HTR-8/SVneo (cell line): ENCODE measurements at places on chromosomes 5 and 9.
A peak's percentile ranks its signal among the peaks of the same experiment; 100 is the strongest.

- DNase-seq, result peak; percentile 66
These were observed 35.2 kb upstream of the GLDC start for GRCh38 chr9:6680797-6681146.

DNA sequence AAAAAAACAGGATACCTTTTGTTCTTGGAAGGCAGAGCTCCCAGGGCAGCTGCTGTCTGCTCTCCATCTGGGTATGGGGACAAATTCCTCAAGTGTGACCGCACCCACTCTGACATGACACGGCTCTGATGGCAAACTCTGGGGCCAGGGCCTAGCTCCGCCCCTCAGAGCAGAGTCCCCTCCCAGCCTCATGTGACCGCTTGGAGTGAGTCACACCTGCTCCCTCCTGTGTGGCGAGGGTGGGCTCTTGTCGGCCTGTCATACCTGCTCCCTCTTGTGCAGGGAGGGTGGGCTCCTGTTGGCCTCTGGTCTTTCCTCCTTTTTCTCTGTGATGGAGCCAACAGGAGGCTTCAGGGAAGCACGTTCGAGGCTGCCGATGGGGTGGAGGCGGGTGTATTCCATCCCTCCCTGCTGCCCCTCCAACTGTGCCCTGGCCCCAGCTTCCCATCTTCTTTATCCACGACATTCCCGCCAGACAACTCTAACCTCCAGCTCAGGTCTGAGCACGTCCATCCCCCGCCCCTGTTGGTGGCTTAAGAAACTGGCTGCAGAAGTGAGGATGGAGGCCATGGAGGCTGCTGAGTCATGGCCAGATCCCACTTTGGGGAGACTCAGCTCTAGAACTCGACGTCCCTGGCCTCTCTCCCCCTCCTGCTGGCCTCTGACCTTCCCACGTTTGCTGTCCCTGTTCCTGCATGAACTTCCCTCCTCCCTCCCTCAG lies 65.3 kb downstream of the OLFM1 start:
- no peak for DNase-seq

- DNase-seq, result peak; percentile 24
These were observed 22.6 kb downstream of the DBH start for GRCh38 chr9:133658442-133659431.

DNA sequence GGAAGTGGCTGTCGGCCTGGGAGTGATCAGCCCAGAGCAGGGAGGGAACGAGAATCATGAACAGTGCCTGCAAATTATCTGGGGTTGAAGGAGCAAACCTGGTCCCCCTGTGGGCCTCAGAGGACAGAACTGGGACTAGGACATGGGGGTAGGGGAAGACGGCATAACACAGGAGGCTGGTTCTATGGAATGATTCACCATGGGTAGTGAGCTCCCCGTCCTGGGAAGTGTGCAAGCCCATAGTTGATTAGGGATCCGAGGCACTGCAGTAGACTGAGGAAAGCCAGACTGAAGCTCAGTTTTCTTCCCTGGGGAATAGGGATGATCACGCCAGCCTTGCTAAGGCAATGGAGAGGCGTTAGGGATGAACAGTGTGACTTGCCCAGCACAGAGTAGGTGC lies 5.6 kb downstream of the ADGRD2 start:
- no peak for DNase-seq

DNA sequence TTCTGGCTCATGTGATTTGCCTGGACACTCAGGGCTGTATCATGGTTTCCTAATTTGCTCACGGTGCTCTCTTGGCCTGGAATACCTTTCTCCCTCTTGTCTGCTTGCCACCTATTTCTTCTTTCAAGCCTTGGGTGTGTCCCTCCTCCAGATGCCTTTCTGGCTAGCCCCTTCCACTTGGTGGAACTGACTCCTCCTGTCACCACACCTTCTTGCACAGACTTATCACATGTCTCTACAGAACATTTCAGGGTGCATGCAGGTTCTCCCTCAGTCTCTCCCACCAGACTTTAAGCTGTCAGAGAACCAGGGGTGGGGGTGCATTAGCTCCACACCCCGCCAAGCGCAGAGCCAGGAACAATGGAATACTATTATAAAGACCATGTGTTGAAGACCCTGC lies 1.9 kb downstream of the TBC1D2 start:
- DNase-seq, result no peak

DNA sequence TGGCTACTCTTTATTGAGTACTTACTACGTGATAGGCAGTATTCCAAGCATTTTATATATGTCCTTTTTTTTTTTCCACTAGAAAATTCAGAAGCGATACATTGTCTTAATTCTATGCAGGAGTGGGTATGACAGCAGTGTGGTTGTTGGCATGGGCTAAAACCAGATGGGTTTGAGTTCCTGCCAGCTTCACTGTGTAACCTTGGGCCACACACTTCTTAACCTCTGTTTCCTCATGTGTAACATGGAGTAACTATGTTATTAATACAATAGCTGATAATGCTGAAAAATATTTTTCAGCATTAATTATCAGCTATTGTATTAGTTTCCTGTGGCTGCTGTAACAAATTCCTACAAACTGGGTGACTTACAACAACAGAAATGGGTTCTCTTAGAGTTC lies 12.0 kb downstream of the SNX18 start:
- DNase-seq, result no peak

DNA sequence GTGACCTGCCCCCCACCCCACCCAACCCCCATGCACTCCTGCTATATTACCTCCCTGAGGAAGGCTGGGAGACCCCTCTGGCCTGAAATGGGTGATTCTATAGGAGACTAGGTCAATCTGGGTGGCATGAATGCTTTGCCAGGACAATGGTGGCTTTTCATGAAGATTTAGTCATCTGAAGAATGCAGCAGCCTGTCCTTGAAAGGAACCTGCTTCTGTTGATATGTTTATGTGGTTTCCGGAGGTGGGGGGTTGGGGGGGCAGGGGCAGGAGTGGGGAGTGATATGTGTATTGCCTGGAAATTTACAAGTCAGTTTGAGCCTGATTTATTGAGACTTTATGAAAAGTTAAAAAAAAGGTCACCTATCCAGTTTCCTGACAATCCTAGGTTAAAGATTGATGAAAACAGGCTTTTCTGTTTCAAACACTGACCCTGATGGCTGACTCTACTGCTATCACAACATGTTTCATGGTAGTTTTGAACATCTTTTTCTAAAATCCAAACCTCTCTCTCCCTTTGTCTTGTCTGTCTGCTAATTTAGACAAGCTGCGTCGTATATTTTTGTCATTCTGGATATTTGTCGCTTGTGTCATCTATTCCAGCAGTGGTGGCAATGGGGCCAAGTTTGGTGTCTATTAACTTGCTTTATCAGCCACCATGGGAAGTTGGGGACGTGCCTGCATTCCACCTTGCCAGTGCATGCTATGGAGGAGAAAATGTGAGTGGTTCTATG lies 153.7 kb upstream of the EGFLAM start:
- DNase-seq, result peak; percentile 64

GRCh38 chr9:92097997-92098482 lies 17.2 kb downstream of the SPTLC1 start:
- no peak for DNase-seq

GRCh38 chr5:14250084-14250695 lies 107.0 kb downstream of the TRIO start:
- no peak for DNase-seq

DNA sequence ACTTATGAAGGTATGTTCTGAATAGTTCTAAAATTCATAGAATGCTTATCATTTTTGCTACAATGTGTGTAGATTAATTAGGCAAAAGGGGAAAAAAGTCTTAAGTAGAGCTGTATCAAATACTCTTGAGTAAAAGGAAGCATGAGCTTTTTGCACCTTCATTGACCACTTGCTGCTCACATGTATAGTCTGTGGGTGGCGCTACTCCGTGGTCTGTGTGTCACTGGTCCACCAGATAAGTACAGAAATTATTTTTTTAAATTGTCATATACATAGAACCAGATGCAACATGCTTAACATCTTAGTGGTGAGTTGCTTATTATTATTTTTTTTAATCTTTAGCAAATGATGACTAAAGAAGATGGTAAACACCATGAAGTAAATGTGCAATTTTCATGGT lies 130.2 kb downstream of the MAN2A1 start:
- DNase-seq, result no peak

- DNase-seq, result no peak
These were observed 83.5 kb downstream of the C9orf152 start for GRCh38 chr9:110124439-110124838.

GRCh38 chr5:90367879-90368278 lies 41.7 kb downstream of the CETN3 start:
- no peak for DNase-seq

DNA sequence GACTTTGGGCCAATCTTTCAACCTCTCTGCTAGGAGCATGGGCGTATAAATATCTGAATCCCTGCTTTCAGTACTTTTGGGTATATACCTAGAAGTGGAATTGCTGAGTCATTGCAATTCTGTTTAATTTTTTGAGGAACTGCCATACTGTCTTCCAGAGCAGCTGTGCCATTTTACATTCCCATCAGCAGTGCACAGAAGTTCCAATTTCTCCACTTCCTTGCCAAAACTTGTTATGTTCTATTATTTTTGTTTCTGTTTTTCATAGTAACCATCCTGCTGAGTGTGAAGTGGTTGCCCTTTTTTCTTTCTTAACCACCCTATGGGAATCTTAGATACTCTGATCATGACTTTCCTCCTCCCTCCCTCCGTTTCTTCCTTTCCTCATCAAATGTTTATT lies 11.1 kb upstream of the CCIN start:
- DNase-seq, result no peak

DNA sequence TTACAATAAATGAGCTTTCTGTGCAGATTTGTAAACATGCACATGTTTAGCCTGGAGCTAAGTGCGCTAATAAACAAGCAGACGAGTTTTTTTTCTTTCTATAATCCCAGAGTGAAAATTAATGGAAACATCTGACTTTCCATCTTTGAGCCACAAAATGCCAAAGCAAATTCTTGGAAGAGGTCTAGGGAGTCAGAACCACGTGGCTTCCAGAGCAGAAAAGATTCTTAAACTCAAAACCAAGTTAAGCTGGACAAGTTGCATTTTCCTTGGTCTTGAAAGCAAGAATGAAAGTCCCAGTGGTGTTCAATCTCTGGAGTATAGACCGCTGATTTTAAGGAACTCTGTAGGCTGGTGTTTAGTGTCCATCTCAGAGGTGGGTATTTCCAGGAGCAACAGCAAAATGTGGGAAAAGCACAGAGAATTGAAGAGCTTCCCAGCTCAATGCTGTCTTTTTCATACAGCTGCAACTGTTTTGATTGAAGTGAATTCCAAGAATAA lies 71.4 kb downstream of the MYO10 start:
- no peak for DNase-seq

- DNase-seq, result no peak
These were observed 104.7 kb downstream of the C9orf152 start for GRCh38 chr9:110103257-110103656.

- DNase-seq, result no peak
These were observed 157.5 kb upstream of the IER5L start for GRCh38 chr9:129335464-129336129.

DNA sequence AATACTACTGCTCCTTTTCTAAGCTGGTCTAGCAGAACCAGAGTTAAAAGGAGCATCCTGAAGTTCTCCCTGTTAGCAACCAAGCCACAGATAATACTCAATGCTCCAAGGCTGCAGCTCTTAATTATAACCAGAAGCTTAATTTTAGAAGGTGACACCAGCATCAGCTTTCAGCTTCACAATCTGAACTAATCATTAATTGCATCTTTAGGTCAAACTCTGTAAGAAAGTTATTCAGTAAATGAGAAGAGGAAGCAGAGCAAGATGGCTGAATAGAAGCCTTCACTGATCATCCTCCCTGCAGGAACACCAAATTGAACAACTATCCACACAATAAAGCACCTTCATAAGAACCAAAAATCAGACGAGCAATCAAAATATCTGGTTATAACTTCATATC lies 38.5 kb downstream of the APBA1 start:
- DNase-seq, result no peak

GRCh38 chr9:137163365-137163715 lies 6.5 kb downstream of the LRRC26 start:
- no peak for DNase-seq

- DNase-seq, result no peak
These were observed 24.0 kb upstream of the FAM120AOS start for GRCh38 chr9:93477397-93477796.

DNA sequence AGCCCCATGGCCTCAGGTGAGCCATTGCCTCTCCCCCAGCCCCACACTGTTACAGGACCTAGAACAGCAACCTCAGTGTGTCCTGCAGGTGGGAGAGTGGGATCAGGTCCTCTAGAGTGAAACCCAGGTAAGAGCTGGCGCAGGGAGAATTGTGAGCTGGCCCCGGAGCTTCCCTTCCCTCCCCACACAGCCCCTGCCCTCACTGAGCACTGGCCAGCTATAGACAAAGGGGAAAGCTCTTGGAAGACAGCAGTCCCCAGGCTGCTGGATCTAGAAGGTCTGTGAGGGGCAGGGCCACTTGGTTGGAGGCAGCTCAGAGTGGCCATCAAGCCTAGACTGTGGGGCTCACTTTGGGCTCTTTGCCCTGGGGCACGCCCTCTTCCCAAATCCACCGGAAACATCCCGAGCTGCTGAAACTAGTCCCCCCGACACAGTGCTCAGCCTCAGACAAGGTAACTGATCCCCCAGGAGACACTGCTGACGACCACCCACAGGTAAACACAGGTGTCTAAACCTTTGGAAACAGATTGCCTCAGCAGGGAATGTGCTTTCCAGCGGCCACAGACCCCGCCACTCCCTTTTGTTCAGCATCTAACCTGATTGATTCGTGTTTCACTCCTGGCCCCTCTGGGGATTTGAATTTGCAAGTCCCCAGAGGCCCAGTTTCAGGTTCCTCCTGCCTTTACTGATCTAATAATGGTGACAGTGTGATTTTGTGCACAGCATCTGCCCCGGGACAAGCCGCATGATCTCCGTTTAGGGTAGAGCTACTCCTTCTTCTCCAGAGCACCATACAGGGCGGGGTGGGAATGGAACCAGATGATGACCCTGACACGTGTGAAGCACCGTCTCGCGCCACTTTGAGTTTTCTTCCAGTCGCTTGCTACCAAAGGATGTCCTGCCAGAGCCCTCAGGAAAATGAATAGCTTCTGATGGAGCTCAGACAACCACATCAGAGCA lies 42.2 kb upstream of the ADAMTS2 start:
- DNase-seq, result no peak

DNA sequence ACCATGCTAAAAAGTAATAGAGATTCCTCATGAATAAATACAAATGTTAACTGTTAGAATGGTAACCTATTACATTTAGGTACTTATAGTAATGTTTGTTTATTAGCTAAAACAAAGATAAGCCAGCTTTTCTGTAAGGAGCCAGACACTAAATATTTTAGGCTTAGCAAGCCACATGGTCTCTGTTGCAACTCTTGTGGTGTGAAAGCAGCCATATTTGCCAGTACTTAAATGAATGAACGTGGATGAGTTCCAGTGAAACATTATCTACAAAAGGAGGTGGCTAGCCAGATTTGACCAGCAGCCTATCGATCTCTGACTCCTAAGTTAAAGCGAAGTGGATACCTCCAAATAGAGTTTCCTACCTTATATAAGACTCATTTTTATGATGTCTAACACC lies 331.6 kb downstream of the CDH12 start:
- DNase-seq, result no peak

GRCh38 chr5:179289756-179290385 lies 55.4 kb downstream of the ADAMTS2 start:
- DNase-seq, result no peak

- DNase-seq, result no peak
These were observed 305.0 kb downstream of the MRPS30 start for GRCh38 chr5:45113726-45114125.
